Hematopoietic multipotent progenitor cell treated with erythropoietin and hydrocortisone succinate and interleukin-3 and kit ligand, for 4 days (in vitro differentiated cells): ENCODE measurements at places on chromosomes 13 and 19.
A peak's percentile ranks its signal among the peaks of the same experiment; 100 is the strongest.

DNA sequence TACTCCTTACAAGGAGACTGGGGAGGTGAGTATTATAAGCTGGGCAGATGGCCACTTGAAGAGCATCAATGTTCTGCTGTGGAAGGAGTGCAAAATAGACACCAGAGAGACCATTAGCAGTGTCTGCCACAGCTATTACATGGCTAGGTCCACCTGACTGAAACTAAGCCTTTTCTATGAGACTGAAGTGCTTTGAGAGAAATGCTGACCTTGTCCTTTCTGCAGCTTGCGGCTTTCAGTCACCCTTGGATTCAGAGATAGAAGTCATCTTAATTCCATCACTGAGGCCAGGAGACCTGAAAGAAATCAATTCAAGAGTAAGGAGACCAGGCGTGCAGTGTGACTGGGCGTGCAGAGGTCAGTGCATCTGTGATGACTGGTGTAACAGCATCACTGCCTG, 1.3 kb upstream of the ZFP28 start:
- DNase-seq, result no peak

GRCh38 chr19:3603121-3603811, 3.4 kb downstream of the TBXA2R start:
- no peak for DNase-seq

GRCh38 chr13:31909864-31910551, 121.6 kb upstream of the FRY start:
- DNase-seq, result peak; percentile 87

- DNase-seq, result no peak
These were observed 19.4 kb downstream of the SGTA start for GRCh38 chr19:2763687-2764086.

DNA sequence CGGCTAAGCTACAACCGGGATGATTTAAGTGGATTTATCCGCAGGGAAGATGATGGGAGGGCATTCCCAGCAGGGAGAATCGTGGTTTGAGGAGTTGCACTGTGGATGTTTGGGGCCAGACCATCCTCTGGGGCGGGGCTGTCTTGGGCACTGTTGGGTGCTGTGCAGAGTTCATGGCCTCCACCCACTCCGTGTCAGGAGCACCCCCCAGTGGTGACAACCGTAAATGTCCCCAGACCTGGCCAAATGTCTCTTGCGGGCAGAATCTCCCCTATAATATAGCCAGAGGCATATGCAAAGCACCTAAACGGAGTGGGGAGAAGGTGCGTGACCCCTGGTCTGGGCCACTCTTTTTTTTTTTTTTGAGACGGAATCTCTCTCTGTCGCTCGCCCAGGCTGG, 40.2 kb downstream of the SMIM24 start:
- DNase-seq, result peak; percentile 80

GRCh38 chr19:45816236-45817009, 1.3 kb upstream of the RSPH6A start:
- no peak for DNase-seq

DNA sequence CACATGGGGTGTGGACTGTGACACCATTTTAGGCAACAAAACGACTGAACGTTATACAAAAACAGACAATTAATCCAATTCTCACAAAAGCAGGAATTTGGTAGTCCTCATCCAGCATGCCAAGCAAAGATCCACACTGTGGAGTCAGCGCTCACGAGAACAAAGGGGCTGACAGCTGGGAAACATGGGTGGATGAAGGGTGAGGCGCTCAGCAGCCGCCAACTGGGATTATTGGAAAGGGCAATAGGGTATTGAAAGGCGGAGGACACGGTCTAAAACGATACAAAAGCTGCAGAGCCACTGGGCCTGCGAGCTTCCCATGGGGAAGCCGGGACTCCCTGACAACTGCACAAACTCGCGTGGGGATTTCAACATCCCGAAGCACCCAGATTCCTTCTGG, 4.7 kb upstream of the ZNF813 start:
- DNase-seq, result no peak

DNA sequence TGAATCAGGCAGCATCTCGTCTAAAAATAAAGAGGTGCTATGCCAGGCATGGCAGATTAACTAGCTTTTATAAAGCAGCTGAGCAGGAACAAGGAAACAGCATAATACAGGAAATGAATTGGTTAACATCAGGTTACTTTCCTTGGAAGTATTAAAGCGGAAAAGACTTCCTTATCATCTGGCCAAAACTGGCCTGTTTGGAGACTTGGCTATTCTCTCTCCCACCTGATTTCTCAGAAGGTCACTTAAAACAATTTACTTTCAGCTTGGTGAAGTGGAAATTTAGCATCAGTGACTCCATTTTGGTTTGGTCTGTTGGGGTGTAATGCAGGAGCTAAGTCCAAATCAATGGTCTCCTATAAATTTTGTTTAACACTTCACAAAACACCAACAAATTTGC, 191.6 kb downstream of the NUFIP1 start:
- no peak for DNase-seq
